ENCODE measurements at places on chromosomes 3 and 15.

GRCh38 chr3:188197388-188197847 lies 43.5 kb downstream of the LPP start:
- no peak for DNase-seq

- no peak for DNase-seq
Measured at GRCh38 chr3:60998858-60999257, 252.4 kb downstream of the FHIT start.

GRCh38 chr15:46442901-46443590 lies 808.2 kb downstream of the SQOR start:
- no peak for DNase-seq

DNA sequence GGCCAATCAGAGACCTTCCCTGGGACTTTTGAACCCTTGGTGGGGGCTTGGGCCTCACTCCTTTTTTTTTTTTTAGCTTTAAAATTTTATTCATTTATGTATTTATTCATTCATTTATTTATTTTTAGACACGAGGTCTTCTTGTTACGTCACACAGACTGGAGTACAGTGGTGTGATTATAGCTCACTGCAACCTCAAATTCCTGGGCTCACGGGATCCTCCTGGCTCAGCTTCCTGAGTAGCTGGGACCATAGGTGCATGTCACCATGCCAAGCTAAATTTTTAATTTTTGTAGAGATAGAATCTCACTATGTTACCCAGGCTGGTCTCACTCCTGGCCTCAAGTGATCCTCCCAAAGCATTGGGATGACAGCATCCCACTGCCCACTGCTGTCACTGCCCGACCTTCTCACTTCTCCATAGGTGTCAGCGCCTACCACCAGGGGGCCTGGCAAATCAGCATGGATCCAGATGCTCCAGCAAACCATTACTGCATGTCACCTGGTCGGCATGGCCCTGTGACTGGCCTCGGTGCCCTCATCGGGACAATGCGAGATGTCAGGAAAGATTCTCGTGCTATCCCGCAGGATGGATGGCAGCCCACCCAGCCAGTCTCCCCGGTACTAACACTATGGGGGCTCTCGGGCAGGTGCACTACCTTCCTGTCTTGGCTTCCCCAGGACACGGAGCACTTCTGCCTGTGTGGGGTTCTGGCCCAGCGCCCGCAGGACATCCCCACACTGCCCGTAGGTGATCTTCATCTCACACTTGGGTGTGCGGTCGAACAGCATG lies 3.0 kb downstream of the MYL3 start:
- DNase-seq: no peak

- no peak for DNase-seq
Measured at GRCh38 chr15:56295433-56295832, 51.8 kb upstream of the RFX7 start.

DNA sequence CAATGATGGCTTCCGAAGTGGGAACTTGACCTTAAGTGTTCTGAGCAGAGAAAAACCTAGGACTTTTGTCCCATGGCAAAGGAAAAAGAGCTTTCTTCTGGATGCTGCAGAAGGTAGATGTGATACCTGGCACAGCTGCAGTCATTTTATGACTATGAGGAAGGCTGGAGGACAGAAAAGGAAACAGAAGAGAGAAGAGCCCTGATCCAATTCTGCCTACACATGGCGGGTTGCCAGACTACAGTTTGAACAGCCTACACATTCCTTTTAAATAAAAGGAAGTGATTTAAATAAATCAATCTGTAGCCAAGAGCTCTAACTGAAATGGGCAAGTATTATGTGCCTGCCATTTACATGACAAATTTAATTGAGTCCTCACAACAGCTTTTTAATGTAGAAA lies 43.6 kb upstream of the CHRNB4 start:
- no peak for DNase-seq

Measured in NCI-H187 (cell line).